ENCODE measurements at places on chromosomes 12 and 14.
A peak's percentile ranks its signal among the peaks of the same experiment; 100 is the strongest.

GRCh38 chr12:62748941-62749468 is 185.9 kb downstream of the PPM1H start:
- no peak for DNase-seq

- DNase-seq = no peak
These were observed 1.2 kb downstream of the NCKAP5L start for GRCh38 chr12:49827051-49827400.

DNA sequence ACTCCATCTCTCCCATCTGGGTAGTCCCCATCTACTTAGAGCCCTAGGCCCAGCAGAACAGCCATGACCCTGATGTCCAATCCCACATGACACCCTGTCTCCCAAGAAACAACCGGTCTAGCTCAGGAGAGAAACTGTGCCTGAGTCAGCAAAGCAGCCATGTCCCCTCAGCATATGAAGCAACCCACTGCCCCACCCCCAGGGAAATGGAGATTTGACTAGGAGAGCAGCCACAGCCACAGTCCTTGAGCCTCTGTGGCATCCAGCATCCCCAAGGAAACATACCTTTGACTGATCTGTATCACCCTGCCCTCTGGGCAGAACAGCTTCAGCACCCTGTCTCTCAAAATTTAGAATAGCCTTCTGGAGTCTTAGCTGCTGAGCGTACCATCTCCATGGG is 641.9 kb upstream of the FBXO33 start:
- no peak for DNase-seq

GRCh38 chr12:75666126-75666938 is 154.9 kb upstream of the KRR1 start:
- DNase-seq = no peak

DNA sequence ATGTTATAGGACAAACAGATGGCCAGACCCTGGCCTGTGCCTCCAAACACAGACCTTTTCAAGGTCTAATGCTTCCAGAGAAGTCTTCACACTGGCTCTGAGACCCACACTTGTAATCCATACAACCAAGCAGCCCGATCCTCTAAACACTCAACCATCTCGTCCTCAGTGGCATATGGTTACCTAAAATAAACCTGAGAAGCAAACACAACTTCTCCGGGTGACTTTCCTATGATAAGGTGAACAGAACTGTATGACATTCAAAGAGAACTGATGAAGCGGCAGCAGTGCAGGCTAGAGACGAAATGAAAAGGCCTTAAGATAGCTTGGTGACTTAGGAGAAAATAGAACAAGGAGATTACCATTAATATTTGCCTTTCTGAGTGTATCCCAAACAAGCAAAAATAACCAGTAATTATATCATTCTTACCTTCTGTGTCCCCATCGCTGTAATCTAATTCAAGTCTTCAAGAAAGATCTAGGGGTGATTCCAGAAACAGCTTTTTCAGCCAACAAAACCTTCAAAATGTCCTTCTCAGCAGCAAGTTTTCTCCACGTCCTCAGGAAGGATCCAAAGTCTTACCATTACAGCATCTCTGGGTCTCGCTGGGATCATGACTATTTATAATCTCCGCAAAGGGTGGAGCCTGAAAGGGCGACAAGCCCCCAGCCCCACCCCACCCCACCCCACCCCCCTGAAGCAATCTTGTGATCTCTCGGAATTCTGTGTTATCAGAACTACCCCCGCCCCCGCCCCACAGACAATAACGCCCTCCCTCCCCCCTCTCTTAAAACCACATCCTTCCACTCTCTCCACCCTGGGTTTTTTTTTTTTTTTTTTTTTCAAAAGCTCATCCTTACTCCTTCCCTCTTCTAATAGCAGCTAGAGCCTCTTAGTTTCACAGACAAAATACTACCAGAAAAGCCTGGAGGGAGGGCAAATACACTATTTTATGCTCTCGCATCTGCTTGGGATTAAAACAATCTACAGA is at the start of gene SLC2A3:
Gene SLC2A3 (minus strand): TSS at position 598 of the 992 bp plus-strand sequence. CDS start 153 bp downstream, at position 445.
- peak; percentile 66 for DNase-seq

DNA sequence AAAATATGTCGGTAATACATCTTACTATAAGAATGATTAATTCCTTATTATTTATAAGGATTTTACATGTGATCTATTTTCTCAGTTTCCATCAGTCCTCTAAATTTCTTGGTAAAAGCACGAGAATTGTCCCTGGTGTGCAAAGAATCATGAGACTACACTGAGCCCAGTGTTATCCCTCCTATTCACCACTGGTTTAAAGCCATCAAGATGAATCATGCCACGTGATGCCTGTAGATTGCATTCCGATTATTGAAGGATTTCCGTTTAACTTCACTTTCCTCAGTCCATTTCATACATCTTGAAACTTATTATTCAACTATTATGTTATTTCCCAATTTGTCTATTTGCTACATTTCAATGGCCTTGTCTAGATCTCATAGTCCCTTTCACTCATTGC is 601.9 kb downstream of the GALC start:
- DNase-seq = no peak

- DNase-seq = no peak
These were observed 707.7 kb upstream of the NOVA1 start for GRCh38 chr14:27305441-27305945.

DNA sequence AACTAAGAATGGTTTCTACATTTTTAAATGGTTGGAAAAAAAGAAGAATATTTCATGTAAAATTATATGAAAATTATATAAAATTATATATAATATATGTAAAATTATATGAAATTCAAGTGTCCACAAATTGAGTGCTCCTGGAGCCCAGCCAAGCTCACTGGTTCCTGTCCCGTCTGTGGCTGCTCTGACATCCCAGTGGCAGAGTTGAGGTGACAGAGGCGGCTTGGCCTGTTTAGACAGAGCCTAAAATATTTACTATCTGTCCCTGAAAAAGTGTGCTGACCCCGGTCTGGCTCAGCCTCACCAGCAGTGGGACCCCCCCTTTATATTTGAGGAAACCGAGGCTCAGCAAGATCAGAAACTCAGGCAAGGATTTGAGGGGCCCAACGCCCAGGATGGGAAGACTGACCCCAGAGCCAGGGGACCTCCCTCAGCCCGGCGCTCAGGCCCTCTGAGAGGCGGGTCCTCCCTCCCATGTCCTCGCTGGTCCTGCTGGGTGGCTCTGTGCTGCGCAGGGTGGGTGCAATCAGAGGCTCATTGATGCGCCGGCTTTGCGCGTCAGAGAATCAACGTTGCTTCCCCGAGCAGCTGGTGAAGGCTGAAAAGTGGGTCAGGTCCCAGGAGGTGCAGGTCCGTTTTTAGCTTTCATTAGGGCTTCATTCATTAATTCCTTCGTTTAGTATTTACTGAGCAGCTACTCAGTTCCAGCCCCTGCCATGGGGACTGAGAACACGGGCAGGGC is 21.5 kb upstream of the BEGAIN start:
- no peak for DNase-seq

DNA sequence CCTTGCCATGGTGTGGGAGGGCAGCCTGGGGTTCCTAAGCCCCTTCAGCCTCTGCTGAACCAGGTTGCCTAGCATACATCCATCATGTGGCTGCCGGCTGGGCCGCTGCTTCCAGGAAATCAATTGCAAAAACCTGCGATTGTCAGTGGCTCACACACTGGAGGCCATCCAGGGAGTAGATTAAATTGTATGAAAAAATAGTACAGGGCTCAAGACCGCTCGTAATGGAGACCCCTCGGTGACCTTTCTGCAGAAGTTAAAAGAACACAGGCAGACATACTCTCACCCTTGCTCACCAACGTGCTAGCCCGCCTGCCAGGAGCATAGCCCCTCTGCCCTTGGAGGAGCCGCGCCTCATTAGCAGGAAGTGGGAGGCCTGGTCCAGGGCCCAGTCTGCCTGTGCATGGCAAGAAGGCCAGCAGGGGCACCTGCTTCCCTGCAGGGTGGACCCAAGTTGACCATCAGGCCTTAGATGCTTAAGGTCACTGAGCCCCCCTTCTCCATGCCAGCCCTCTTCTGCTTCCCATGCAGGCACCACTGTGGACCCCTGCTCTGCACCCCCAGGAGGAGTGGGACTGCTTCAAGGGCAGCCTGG is 31.4 kb upstream of the CIPC start:
- DNase-seq = no peak

GRCh38 chr12:49895773-49896172 is 7.9 kb downstream of the FAIM2 start:
- DNase-seq = no peak

GRCh38 chr14:68459480-68460136 is 333.3 kb downstream of the ZFP36L1 start:
- DNase-seq = no peak

DNA sequence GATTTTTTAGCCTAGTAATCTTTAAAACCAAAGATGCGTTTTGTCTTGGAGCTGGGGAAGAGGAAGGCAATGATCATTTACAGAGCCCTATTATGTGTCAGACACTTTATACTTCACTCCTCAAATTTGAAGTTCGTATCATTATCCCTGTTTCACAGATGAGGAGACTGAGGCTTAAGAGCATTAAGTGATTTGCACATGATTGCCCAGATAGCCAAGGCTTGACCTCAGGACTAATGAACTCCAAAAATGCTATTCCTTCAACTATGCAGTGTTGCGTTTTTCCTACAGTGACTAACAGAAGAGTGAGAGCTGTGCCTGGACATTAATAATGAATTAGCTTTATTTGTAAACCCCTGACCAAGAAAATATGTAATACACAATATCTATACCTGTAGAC is 136.8 kb upstream of the EEA1 start:
- DNase-seq = no peak

GRCh38 chr12:64931981-64932380 is 107.5 kb downstream of the TBC1D30 start:
- DNase-seq = no peak

- DNase-seq = no peak
These were observed 39.4 kb downstream of the ZFHX2 start for GRCh38 chr14:23512156-23512555.

DNA sequence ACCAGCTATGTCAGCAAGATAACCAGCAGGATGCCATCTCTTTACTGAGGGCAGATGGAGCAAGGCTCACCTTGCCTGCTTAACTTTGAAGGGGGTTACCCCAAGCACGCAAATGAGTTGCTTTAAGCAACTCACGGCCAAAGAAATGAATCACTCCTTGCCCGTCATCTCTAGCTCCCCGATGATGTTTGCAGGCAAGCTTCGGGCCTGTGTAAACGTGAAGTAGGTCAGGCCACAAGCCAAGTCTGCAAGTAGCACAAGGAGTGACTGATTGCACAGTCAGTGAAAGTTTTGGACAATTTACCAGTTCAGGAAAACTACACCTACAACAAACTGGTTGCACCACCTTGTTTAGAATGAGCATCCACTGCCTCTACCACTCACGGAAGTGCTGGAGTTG is 699.7 kb upstream of the TBX3 start:
- DNase-seq = no peak

GRCh38 chr12:103571286-103571685 is 15.8 kb upstream of the STAB2 start:
- no peak for DNase-seq

DNA sequence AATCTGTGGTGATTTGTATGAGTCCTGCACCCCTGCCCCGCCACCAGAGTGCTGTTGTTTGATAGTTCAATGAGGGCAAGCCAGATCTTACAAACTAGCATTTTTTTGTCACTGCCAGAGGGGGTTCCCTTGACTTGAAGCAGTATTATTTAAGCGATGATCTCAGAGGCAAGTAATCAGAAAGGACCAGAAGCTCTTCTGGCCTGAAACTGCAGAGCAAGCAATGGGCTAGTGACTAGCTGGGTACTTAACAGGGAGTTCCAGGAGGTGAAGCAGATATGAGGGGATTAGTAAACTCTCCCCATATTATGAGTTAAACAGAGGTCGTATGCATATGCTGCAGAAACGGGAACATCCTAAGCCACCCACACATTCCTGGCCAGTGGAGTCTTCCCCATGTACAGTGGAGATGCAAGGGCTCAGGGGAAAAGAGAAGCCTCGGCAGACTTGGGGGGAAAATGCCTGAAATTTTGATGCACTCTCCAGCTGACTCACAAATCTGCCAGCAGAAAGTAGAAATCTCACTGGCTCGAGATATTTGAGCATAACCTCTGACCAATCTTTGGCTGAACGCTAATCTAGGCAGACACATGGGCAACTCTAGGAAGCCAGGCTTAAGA is 8.3 kb upstream of the CRACR2A start:
- DNase-seq = no peak

DNA sequence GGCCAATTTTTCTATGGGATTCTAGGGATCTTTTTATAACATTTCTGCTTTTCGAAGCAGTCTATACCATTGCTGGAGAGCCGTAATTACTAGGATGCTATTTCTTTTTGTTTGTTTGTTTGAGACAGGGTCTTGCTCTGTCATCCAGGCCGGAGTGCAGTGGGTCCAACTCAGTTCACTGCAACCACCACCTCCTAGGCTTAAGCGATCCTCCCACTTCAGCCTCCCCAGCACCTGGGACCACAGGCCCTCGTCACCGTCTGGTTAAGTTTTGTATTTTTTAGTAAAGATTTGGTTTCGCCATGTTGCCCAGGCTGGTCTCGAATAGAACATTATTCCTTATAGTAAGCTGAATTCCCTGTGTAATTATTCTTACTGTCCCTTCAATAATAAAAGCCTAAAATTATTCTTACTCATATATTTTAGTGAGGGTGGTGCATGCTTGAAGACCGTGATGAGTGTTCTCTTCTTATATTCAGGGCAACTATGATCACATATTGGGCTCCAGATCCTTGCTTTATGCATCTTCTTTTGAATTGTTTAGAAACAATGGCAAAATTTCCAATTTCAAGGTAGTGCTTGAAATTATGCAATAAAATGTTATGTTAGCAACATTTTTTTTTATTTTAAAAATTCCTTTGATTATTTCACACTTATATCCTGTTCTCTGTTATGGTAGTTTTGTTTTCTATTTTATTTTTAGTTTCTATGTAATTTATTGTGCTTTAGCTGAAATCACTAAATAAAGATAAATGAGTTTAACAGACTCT is 66.2 kb downstream of the CRADD start:
- DNase-seq = no peak

- no peak for DNase-seq
These were observed 107.0 kb downstream of the VRK1 start for GRCh38 chr14:96904201-96904600.

GRCh38 chr14:35551081-35551480 is 17.1 kb downstream of the INSM2 start:
- DNase-seq = no peak

- DNase-seq = no peak
These were observed 48.8 kb upstream of the MTERF2 start for GRCh38 chr12:107035733-107036132.

DNA sequence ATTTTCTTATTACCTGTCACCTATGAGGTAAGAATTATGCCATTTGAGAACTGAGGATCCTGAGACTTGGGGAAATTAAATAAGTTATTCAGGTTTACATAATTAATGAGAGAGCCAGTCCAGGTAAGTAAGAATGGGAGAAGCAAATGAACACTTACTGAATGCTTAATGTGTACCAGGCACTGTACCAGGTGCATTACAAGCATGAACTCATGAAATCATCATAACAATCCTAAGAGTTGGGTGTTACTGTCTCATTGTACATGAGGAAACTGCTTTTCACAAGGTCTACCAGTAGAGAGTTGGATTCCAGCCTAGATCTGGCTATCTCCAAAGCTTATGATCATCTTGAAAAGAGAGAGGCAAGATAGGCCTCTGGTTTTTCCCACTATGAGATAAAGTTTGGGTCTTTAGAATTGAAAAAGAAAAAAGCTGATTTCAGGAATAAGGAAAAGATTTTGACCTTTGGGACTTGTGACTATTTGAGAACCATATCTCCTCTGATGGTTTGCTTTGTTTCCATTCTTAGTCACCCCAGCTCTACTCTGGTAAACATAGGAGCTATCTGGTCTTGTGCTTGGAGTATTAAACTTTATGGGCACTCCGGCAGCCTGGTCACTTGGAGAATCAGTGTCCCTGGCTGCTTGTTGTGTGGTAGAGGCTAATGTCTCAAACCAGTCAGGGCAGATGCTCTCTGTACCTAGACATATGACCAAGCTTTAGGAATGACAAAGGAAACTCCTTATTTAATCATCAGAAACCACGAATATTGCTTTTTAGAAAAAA is 48.0 kb downstream of the PTHLH start:
- no peak for DNase-seq
